ENCODE measurements at places on chromosomes 5 and 9.

DNA sequence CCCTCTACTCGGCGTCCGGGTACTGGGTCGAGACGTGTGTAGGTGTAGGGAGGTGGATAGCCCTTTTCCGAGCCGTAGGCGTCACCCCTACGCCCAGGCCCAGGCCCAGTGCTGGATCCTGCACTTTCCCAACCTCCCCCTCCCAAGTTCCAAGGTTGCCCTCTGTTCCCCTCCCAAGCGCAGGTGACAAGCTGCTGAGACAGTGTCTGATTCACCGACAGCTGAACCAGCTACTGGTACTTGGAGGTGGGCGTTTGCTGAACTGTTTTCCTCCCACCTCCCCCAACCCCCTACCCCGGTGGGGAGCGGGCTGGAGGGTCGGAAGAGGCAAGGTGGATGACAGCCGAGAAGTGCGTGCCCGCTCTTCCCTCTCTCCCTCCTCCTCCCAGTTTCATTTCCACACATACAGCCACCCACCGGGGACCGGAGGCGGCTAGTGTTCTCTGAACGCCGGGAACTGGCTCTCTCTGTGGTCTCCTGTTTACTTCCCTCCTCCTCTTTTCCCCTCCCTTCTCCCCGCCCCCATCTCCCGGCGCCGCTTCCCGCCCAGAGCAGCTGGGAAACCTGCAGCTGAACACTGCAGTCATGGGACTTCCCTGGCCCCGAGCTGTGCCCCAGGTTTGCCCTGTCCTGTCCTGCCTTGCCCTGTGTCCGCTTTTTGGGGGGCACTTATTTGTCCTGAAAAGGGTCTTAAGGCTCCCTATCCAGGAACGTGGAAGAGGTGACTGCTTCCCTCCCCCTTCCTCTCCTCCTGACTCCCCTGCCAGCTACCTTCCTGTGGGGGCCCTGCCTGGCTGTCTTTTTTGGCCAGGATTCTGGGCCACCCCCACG is 6.2 kb upstream of the KLF9 start:
- DNase-seq, result no peak

DNA sequence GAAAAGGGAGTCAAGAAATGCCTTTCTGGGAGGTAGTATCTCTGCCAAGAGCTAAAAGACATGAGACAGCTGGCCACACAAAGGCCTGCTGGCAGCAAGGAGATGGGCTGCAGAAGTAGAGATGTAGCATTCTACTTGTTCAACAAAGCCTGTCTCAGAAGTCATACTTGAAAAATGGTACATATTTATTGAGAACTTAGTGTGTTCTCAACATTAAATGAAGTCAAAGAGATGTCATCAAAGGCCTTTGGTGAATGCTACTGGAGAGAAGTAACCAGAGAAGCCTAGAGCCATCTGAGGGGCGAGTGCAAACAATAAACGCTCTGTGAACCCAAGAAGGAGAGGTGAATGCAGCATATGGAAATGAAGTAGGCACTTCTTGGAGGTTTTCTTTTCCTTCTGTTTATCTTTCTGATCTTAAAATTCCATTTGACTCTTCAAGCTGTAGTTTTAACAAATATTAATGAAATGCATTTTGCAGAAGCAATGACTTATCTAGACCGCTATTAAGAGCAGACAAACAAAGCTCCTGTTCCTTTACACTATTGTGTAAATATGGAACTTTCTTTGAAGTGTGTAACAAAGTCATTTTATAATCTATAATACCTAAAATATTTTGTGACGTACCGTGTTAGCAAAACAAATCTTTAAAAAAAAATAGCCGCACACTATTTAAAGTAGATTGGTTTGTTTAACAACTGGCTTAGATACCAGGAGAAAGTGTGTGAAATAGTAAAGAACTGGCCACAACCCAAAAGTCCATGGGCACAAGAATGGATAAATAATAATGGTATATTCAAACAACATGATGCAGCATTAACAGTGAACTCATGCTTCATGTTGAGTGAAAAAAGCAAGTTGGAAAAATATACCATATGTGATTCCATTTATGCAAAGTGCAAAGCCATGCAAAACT is 70.2 kb downstream of the ZNF608 start:
- DNase-seq, result no peak

DNA sequence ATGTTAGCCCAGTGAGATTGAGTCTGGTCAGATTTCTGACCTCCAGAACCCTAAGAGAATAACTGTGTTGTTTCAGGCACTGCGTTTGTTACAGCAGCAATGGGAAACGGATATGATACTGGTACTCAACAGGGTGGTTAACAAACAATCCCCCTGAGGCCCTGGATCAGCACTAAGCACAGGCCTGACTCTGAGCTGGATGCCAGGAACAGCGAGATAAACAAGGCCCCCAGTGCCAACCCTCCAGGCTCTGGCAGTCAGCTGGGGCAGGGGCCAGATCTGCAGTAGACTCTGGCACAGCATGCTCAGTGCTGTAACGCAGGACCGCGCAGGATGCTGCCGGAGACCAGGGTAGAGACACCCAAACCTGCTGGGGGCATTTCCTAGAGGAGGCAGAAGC is 22.1 kb downstream of the CPLX2 start:
- DNase-seq, result no peak

- no peak for DNase-seq
Measured at GRCh38 chr5:122129306-122129705, at the start of gene ZNF474. Gene ZNF474 (plus strand): TSS chr5:122129546. CDS start chr5:122151991, 22,445 bp downstream.

- DNase-seq, result no peak
Measured at GRCh38 chr9:137157618-137158415, 12.0 kb downstream of the LRRC26 start.

DNA sequence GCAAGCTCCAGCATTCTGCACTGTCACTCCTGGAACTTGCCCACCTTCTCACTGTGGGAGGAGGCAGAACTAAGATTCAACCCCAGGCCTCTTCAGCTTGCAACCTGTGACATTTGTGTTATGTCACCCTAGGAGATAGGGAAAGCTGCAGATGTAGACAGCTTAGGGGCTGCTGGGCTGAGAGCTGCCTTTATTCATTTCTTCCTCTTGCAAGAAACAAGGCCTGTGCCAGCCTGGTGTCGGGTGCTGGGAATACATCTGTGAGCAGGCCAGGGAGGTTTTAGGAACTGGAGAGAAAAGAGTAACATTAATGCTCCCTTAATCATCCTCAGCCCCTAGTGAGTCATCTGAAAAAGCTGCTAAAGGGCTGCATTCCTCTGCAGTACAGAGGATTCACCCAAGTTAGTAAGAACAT is 101.8 kb downstream of the FGF18 start:
- DNase-seq, result no peak

DNA sequence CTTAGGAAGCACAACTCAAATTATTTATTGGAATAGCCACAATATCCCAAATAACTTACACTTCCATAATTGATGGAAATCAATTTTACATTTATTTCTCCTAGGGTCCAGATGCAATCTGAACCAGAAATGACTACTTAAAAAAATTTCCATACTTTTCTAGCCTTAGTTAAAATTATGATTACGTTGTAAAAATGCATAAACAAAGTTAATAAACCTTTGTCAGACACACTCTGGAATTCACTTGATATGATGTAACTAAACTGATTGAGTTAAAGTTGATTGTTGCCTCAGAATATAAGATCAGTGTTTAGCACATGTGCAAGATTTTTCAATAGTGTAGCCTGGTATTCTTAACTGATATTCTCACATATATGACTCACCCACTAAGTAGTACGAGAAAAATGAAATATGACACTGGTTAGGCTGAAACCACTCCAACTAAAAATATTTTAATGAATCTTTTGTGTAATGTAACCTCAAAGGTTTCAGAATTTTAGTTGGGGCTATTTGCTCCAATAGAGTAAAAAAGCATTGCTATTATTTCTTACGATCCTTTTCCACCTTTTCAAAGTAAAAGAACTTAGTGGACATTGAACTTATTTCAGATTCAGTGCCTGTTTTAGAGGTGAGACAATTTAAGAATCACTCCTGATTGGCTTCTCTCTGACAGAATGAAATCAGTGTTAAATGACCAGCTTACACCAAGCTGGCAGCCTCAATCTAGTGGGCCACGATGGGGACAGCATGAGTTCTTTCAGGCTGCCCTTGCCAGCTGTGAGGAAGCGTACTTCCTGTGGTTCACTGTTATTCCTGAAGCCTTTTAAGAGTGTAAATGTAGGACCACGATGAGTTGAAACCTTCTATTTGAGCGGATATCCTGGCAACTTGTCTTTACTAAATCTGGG is 277.2 kb upstream of the CDH9 start:
- DNase-seq, result no peak

DNA sequence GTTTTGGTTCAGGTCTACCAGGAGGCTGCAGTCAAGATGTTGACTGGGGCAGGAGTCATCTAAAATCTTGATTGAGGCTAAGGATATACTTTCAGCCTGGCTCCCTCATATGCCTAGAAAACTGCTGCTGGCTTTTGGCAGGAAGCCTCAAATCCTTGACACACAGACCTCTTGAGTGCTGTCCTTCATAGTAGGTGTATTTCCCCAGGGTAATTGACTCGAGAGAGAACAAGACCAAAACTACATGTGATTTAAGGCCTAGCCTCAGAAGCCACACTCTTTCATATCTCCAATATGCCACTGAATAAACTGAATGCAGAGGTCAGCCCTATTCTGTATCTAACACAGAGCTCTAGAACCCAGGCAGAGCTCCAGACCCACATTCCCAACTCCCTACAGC is 402.3 kb upstream of the ADAMTS16 start:
- DNase-seq, result no peak

DNA sequence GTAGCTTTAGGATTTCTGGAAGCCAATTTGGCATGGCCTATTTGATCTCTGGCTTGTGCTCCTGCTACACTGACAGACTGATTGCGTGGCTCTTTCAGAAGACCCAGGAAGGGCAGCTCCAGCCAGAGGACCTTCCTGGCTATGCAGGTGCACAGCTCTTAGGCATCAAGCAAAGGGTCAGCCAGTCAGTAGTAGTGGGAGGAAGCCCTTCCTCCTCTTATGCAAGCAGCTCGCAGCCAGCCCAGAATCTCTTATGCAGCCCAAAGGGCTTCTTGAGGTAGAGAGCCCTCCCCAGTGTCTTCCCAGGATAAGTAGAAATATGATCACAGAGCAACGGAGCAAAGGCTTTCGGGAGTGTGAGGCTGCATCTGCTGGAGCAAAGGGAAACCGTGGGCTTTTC is 43.2 kb downstream of the SLC36A1 start:
- DNase-seq, result no peak

- no peak for DNase-seq
Measured at GRCh38 chr9:91239367-91240111, 122.2 kb downstream of the AUH start.

DNA sequence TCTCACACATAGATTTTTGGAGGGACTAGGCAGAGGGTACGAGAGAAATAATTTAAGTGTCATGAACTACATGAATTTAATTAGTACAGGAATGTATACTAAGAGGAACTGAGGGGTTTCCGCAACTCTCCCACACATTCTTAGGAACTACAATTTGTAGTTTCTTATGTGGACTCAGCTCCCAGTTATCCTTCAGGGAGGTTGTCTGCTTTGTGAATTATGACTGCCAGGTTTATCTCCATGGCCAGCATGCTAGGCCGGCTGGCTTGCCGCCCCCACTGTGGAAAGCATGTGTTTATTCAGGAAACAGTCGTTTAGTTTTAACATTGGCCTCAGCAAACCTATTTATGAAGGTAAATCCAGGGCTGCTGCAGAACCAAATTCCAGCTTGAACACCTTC is 415.0 kb downstream of the KCTD16 start:
- no peak for DNase-seq

GRCh38 chr5:111706345-111706744 is 50.6 kb downstream of the NREP start:
- DNase-seq, result no peak

DNA sequence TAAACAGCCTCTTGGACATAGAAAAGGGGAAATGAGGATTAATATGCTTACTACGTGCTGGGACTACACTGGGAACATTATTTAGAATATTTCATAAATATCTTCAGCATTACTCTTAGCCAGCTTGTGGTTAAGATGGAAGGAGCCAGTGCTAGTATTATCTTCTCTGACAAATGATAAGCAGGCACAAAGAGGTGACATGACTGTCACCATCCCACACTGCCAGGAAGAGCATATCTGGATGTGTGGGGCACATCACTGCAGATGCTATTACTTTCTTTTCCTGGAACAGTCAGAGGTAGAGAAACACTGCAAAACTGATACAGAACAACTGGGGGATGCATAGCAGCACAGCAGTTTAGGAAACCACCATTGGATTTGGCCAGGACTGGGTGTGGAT is 281.0 kb upstream of the TNC start:
- DNase-seq, result no peak

DNA sequence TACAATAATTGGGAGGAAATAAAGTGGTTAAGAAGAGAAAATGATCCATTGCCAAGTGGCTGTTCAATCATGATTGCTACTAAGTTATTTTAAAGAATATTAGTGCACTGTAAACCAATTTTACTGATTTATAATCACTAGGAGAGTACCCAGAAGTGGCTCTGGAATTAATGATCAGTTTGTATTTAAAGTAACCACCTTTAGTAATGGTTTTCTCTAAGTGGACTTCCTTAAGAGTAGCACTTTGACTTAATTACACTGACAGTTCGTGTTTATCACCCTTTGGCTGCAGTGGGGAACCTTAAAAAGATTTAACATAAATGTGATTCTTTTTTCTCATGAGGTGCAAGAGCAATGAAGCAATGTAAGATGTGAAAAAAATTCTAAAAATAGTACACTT is 310.8 kb downstream of the CDH12 start:
- no peak for DNase-seq

GRCh38 chr5:38723426-38723825 is 122.4 kb upstream of the OSMR start:
- no peak for DNase-seq

DNA sequence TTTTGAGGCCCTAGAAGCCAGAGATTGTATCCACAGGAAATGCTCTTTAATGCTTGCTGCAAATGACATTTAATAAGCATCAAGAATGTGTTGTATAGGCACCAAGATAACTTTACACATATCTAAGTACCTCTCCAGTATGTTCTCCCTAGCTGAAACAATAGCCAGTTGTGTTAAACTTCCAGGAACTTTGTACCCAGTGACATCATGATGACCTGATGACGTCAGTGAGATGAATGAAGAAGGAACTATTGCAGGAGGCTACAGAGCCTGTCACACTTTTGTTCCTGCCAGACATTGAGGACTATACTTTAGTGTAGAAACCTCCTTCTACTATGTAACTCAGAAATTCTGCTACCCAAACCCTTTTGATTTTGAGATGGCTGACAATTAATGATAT is 129.8 kb downstream of the CD180 start:
- DNase-seq, result no peak

- DNase-seq, result no peak
Measured at GRCh38 chr9:91972076-91972626, 22.1 kb upstream of the ROR2 start.

DNA sequence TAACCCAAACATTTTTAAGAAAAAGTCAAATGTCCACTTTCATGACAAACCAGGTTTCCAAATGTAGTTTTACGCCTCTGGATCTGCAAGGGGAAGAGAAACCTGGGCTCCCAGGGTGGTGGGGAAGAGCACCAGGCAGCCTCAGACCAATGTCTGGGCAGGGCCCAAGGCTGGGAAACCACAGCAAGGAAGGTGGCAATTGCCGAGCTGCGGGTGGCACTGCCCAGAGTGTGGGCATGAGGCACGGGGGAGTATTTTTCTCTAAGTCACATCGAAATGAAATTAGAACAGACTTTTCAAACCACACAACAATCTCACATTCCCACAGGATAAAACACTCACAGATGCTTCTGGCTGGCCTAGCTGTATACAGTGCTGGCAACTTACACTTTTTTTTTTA is 32.6 kb upstream of the RASGEF1C start:
- DNase-seq, result no peak

GRCh38 chr9:83557771-83558170 is 19.6 kb upstream of the FRMD3 start:
- DNase-seq, result no peak

- DNase-seq, result no peak
Measured at GRCh38 chr5:1642621-1643061, 118.9 kb upstream of the LPCAT1 start.
